Amniotic epithelial cell (primary cell): ENCODE measurements at places on chromosomes 1 and 21.
A peak's percentile ranks its signal among the peaks of the same experiment; 100 is the strongest.

DNA sequence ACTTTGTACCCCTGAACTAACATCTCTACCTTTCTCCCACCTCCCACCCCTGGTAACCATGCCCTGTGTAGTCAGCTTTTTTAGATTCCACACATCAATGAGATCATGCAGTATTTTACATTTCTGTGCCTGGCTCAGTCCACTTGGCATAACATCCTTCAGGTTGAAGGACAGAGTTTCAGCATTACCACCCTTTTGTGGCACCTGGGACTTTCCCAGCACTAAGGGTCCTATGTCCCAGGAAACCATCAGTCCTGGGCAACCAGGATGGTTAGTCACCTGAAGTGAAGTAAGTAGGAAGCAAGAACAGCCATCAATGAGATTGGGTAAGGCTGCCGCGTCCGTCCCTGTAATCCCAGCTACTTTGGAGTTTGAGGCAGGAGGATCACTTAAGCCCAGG lies 370.6 kb downstream of the SIPA1L2 start:
- DNase-seq: no peak

GRCh38 chr1:106717591-106717990 lies 338.9 kb upstream of the PRMT6 start:
- no peak for DNase-seq

DNA sequence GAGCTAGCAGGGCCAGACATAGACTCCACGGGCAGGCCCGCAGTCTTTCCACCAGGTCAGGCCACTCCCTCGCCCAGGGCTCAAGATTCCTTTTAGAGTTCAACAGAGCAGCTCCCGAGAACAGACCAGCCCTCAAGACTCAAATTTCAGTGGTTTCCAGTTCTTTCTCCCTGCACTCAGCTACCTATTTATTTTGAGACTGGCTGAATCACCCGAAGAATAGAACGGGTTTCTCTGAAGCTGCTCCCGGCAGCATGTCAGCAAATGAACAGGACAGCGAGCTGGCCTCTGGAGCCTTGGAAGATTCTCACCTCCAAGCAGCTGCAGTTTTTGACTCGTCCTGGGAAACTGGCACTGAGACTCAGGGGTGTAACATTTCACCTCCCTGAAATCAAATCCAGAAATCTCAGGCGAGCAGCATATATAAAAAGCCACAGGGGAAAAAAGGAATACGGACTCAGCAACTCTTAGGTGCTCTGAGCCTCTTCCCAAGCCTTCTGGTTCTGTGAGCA lies 177.9 kb downstream of the CLIC6 start:
- peak; percentile 90 for DNase-seq

GRCh38 chr1:44059664-44060355 lies 28.5 kb upstream of the SLC6A9 start:
- DNase-seq: no peak

GRCh38 chr1:165487921-165488320 lies 43.0 kb upstream of the RXRG start:
- DNase-seq: no peak

GRCh38 chr1:101291562-101292380 lies 55.0 kb downstream of the S1PR1 start:
- peak; percentile 95 for DNase-seq

GRCh38 chr1:11055676-11056075 lies 4.1 kb downstream of the SRM start:
- no peak for DNase-seq

GRCh38 chr1:174157157-174157806 lies 2.0 kb upstream of the RABGAP1L start:
- no peak for DNase-seq

- DNase-seq: peak; percentile 36
Measured at GRCh38 chr1:220925707-220926106, 46.5 kb downstream of the HLX start.

GRCh38 chr1:68197461-68197860 lies 34.9 kb downstream of the WLS start:
- no peak for DNase-seq

GRCh38 chr1:64496606-64497005 lies 26.7 kb downstream of the CACHD1 start:
- no peak for DNase-seq

- no peak for DNase-seq
Measured at GRCh38 chr1:56092684-56093570, 486.4 kb downstream of the PLPP3 start.

GRCh38 chr21:33884376-33885171 lies 31.0 kb downstream of the ATP5PO start:
- DNase-seq: peak; percentile 49

DNA sequence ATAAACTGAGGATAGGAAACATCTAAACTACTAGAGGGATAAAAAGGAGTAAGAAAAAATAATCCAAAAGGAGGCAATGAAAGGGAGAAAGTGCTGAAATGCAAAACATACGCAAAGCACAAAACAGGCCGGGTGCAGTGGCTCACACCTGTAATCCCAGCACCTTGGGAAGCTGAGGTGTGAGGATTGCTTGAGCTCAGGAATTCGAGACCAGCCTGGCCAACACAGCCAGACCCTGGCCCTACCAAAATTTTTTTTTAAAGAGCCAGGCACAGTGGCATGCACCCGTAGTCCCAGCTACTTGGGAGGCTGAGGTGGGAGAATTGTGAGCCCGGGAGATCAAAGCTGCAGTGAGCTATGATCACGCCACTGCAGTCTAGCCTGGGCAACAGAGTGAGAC lies 10.5 kb downstream of the SPOCD1 start:
- DNase-seq: no peak

GRCh38 chr1:70915258-70916033 lies 132.2 kb downstream of the PTGER3 start:
- DNase-seq: no peak

DNA sequence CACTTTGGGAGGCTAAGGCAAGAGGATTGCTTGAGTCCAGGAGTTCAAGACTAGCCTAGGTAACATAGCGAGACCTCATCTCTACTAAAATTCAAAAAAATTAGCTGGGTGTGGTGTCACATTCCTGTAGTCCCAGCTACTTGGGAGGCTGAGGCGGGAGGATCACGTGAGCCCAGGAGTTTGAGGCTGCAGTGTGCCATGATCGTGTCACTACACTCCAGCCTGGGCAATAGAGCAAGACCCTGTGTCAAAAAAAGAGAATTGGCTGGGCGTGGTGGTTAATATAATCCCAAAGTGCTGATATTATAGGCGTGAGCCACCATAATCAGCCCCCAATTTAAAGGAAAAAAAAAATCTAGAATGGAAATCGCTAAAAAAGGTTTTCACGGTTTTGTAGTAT lies 7.0 kb downstream of the MACO1 start:
- DNase-seq: no peak

- peak; percentile 28 for DNase-seq
Measured at GRCh38 chr21:31273278-31273677, 70.8 kb downstream of the TIAM1 start.

GRCh38 chr21:41346758-41347157 lies 15.1 kb upstream of the MX2 start:
- no peak for DNase-seq

- DNase-seq: peak; percentile 47
Measured at GRCh38 chr1:168751195-168751650, 22.2 kb upstream of the DPT start.

GRCh38 chr1:220251272-220251671 lies 21.0 kb downstream of the RAB3GAP2 start:
- no peak for DNase-seq

DNA sequence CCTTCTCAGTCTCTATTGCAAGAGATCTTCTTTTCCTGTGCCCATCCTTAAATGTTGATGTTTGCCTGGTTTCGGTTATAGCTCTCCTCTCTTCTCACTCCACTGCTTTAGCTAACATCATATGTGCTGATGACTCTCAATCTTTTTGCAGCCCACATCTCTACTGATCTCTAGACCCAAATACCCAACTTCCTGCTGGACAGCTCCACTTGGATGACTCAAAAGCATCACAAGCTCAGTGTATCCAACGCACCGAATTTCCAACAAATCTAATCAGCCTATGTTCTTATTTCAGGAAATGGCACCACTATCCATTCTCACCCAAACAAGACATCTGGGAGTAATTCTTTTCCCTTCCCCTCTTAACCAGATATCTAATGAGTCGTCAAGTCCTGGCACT lies 79.1 kb upstream of the ARTN start:
- DNase-seq: no peak

DNA sequence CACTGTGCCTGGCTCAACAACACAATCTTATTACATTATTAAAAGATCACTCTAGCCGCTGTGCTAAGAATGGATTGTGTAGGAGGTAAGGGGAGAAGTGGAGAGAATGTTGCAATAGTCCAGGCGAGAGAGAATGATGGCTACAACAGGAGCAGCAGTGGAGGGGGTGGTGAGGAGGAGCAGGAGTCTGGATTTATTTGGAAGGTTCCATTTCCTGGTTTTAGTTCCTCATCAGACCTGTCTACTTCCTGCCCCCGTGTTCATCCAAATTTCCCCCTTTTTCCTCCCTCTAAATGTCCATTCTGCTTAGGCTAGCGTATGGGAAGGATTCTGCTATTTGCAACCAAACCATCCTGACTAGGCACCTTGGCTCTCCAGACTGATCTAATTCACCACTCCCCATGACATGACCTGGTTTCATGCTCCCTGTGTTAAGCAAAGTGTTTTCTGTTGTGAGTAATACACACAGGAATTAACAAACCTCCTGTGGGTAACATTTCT lies 35.1 kb upstream of the EYA3 start:
- DNase-seq: peak; percentile 95

GRCh38 chr1:81296601-81297000 lies 504.1 kb upstream of the ADGRL2 start:
- peak; percentile 59 for DNase-seq

DNA sequence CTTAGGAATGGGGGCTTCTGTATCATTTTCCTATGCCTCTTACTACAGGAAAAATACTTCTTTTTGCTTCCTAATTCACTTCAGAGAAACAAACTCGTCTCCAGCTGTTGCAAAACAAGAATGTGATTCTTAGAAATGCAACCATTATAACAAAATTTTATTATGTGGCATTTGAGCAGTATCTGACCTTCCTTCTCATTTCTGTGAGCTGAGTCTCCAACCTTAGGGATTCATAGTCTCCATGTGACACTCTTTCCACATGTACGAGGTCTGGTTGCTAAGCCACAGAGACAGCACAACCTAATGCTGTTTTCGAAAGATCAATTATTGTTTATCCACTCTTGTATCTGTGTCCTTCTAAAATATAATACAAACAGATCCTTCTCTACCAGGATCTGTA lies 75.3 kb upstream of the RGS4 start:
- no peak for DNase-seq

DNA sequence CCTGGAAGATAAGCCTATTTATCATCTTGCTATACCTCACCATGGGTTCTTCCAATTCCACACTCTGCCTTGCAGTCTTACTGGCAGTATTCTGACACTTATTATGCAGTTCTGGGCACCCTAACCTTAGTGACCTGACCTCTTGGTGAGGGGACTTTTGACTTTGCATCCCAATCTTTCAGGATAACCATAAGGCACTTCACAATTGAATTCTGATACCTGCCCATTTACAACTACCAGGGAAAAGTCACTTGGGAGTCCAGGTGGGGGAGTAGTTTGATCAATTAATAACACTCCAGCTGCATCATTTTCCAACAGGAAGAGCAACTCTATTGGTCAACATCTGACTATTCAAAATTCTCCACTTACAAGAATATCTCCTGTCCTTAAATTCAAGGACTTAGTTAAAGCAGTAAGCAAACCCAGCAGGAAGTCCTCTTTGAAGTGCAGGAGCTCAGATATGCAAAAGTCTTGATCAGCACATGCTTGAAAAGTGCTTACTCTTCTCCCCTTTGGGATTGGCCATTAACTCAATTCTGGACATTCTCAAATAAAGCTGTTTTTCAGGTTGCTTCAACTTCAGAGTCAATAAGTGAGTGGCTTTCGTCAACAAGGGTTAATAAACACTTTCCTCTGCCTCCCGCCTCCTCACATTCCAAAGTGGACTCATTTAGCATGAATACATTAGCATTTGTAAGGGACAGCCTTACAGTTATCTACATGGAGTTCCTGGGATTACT lies 177.4 kb upstream of the NRIP1 start:
- DNase-seq: peak; percentile 7

GRCh38 chr1:17923666-17924065 lies 168.5 kb downstream of the ACTL8 start:
- DNase-seq: no peak

DNA sequence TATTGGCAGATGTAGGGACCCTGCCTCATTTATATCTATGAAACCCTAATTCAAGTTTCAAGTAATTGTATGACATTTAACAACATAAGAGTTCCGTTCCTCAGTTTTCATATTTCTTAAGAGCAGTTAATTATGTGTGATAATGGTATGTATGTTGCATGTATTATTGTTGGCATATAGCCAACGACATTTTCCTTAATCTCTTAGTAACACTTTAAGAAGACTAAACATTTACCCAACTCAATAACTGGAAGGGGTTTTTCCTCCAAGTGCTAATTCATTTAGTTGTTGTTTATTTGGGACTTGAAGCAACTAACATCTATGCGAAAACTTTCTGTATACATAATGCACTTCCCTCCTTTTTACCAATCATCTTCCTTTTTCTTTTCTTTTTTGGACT lies 1.5 kb upstream of the RALGPS2 start:
- no peak for DNase-seq

DNA sequence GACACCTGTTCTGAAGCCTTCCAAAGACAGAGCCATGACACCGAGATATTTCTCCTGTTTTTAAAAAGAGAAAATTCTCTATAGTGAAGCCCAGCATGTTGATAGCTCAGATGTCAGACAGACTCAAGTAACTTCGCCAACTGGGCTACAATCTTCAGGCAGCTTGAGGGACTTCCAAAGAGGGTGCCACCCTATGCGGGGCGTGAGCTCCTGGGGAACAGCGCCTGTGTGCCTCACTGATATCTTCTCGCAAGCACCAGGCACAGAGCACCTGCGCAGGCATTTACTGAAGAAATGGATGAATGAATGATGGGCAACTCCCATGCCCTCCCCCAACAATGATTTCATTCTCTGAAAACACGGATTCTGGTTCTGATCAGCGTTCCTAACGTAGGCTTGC lies 17.6 kb downstream of the RIPK4 start:
- no peak for DNase-seq

DNA sequence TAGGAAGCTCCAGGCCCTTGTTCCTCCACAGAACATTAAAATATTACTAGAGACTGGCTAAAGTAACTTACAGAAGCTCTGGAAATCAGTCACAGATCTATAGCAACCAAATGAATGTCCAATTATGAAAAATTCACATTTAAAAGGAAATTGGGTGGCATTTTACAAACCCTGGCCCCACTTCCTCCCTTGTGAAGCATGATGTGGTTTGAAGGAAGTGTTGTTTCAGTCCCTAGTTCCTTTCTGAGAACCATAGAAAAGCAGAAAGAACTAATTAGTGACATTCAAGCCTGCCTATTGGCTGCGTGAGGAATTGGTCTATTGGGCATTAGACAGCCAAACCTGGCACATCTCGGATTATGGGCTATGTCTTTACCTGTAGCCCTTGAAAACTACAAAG lies 649.7 kb upstream of the NEGR1 start:
- no peak for DNase-seq
